Right forelimb (tissue), 1 donor: ENCODE measurements at places on chromosomes 11 and 22.

GRCh38 chr22:33553493-33553892 is 366.8 kb downstream of the LARGE1 start:
- no peak for DNase-seq

- DNase-seq = no peak
These were observed 97.9 kb upstream of the TENM4 start for GRCh38 chr11:79538775-79539174.

GRCh38 chr11:64134963-64135362 is 30.9 kb downstream of the MACROD1 start:
- no peak for DNase-seq

- peak; percentile 19 for DNase-seq
These were observed 97.6 kb downstream of the TRIM29 start for GRCh38 chr11:120040151-120040840.
